Activated naive CD4-positive, alpha-beta T cell treated with anti-CD3 and anti-CD28 coated beads, Interleukin-2, amount 50 U/mL, for 72 hours (primary cell): ENCODE measurements at places on chromosomes 1 and 21. TPM values are rescaled to one million over a fixed set of nuclear protein-coding genes. Genes with fewer than 3 reads are reported as not detected.

- DNase-seq: no peak
Measured at GRCh38 chr1:17998889-17999288, 108.7 kb upstream of the IGSF21 start.

- DNase-seq: peak; percentile 95
Measured at GRCh38 chr1:228082214-228082917, at the start of gene ARF1. Gene ARF1 (plus strand): TSS chr1:228082708. CDS start chr1:228097115, 14,407 bp downstream.

GRCh38 chr1:3331564-3331963 is 122.9 kb upstream of the ARHGEF16 start:
- DNase-seq: no peak

- DNase-seq: no peak
Measured at GRCh38 chr21:41717573-41718330, 49.1 kb downstream of the RIPK4 start.

DNA sequence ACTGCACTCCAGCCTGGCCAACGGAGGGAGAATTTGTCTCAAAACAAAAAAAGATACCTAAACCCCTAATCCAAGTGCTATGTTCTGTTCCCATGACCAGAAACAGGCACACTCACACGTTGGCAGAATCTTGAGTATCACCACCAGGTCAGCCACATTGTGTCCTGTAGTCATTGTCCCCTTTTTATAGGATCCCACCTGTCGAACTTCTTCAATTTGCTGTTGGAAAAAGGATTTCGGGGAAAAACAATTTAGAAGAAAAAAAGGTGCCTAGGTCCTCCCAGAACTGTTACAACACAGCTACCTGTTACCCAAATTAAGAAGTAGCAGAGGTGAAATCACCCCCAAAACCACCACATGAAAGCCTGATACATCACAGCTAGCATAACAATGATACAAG is 3.4 kb downstream of the ILF2 start:
- no peak for DNase-seq

DNA sequence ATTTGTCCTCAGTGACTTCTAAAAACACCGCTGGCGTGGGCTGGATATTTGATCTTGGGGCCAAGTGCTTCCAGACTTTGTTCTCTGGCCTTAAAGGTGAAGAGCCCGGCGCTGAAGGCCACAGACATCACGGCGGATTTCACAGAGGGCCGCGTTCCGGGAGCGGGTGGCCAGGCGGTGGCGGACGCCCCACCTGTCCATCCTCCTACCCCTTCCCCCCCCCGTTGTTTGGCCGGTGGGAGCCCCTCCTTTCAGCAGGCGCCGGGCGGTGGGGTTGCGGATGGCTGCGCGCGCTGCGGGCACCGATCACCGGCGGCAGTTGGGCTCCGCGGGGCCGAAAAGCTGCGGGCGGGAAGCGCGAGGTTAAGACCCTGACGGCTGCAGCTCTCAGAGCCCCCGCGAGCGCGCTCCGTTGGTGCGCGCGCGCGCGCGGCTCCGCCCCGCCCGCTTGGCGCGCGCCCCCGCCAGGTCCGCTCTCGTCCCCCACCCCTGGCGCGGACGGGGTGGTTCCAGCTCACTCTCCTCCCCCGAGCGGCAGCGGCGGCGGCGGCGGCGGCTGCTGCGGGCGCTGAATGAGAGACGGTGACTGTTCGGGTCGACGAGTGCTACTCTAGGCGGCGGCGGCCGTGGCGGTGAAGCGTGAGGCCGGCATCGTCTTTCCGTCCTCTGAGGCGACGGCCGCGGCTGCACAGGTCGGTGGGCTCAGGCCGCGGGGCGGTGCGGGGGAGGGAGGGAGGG is at the start of gene RALGPS2:
RALGPS2 (plus strand) TSS at position 517 of the 738 bp plus-strand sequence. CDS start 51,521 bp downstream, outside the sequence.
- DNase-seq: peak; percentile 58

GRCh38 chr1:166925810-166926478 is 49.4 kb downstream of the ILDR2 start:
- DNase-seq: no peak

- peak; percentile 88 for DNase-seq
Measured at GRCh38 chr1:172638885-172639831, 19.7 kb upstream of the FASLG start.

GRCh38 chr1:51719146-51719545 is 102.3 kb downstream of the OSBPL9 start:
- DNase-seq: no peak

DNA sequence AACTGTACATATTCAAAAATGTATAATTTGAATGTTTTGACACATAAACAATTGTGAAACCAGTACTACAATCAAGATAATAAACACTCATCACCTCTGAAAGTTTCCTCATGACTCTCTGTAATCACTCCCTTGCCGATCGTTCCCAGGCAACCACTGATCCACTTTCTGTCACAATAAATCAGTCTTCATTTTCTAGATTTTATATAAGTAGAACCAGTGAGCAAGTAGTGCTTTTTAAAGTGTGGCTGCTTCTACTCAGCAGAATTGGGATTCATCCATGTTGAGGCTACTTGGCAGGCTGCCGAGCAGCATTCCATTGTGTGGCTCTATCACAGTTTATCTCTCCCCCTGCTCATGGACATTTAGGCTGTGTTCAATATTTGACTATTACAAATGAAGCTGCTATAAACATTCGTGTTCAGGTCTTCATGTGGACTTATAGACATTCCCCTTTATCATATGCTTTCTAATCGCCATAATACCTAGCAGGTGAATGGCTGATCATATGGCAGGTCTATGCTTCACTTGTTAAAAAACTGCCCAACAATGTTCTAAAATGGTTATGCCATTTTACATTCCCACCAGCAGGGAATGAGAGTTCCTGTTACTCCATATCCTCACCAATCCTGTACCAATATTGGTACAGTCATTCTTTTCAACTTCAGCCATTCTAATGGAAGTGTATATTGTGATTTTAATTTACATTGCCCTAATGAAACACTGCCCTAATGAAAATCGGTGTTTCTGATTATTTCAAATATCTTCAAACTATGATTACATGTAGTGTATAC is 20.5 kb downstream of the TEX38 start:
- DNase-seq: no peak

GRCh38 chr1:186494832-186495271 is 33.9 kb upstream of the PDC start:
- DNase-seq: peak; percentile 9

DNA sequence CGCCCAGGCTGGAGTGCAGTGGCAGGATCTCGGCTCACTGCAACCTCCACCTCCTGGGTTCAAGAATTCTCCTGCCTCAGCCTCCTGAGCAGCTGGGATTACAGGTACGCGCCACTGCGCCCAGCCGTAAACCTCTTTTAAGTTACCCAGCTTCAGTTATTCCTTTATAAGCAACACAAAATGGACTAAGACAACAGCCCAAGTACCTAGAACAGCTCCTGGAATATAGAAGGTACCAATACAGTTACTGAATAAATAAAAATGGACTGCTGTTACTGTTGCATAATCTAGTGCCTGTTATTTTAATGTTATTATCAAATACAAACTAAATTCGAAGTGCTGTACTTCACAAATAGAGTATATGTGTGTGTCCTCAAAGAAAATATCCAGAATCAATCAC is 17.1 kb downstream of the RNF115 start:
- DNase-seq: no peak

- no peak for DNase-seq
Measured at GRCh38 chr1:194295685-194296084, 1109.3 kb upstream of the B3GALT2 start.

DNA sequence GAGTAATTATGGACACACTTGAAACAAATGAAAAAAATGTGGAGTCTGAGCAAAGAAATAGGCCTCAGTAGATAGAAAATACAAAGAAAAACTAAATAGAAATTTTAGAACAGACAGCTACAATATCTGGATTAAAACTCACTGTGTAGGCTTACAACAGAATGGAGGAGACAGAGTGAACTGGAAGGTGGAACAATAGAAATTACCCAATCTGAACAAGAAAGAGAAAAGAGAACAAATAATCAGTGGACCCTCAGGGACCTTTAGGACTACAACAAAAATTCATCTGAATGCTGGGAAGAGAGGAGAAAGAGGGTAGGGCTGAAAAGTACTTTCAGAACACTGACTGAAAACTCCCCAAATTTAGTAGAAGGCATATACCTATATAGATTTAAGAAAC is 90.0 kb downstream of the POU2F1 start:
- DNase-seq: no peak

DNA sequence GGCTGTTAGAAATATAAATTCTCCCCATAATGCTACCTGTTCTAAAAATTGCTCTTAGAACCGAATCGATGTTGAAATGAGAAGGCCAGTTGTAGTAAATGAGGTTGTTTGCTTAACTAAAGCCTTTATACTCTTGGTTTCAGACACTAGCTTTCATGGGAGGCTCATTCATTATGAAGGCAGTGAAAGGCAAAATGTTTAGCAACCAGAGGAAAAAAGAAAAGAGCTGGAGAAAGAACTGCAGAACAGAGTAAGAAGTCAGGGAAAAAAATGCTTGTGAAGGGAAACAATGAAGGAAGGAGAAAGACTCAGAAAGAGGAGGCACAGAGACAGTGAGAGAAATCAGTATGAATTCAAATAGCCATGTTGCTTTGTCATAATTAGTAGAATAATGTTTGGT is 128.2 kb downstream of the ATP5PO start:
- no peak for DNase-seq

Gene MMEL1
- total RNA-seq: 2.5 TPM

Gene OR2T33
- not detected for total RNA-seq

Gene AMIGO1
- total RNA-seq: 0.97 TPM

Gene GDAP2
- total RNA-seq: 20.4 TPM

Gene KIF14
- 17.8 TPM for total RNA-seq

Gene KPRP
- total RNA-seq: not detected

Gene CYP4B1
- not detected for total RNA-seq

Gene KCNE2
- total RNA-seq: not detected

Gene TMCC2
- total RNA-seq: 17.2 TPM
